ENCODE measurements at places on chromosomes 7 and 10. TPM values are rescaled to one million over a fixed set of nuclear protein-coding genes. Genes with fewer than 3 reads are reported as not detected.
A peak's percentile ranks its signal among the peaks of the same experiment; 100 is the strongest.

GRCh38 chr7:741191-741671, 14.2 kb upstream of the PRKAR1B start:
- DNase-seq = no peak

NKX2-3 gene
- not detected for total RNA-seq

SLC39A12 gene
- not detected for total RNA-seq

DNA sequence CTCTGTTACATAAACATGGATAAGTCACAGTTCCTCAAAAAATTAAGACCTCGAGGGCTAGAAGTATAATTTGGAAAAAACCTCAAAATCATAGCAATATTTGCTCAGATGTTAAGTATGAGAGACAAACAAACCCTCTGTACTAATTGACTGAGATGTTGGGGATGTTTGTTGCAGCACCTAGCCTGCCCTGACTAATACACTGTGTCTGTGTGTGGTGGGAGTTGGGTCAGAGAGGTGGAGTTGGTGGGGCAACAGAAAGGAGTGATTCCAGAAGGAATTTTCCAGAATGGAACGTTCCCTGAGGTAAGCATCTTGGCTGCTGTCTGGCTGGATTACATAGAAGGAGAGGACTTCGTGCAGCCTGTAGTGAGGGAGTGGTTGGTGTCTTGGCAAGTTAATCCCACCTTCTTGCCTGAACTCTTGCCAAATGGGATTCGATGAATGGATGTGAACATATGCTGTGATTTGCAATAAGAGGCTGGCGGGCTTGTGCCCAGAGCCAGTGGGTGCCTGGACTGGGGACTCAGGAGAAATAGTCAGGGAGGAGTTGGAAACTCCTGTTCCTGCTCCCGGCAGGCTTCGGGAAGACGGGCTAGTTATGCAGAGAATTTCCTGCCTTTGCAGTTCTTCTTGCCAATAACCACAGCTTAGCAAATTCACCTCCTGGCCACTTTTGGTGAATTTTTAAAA, 9.3 kb upstream of the FAM180A start:
- no peak for DNase-seq

- DNase-seq = peak; percentile 42
Observed at GRCh38 chr7:108016841-108017775, 14.1 kb upstream of the LAMB1 start.

- peak; percentile 23 for DNase-seq
Observed at GRCh38 chr10:71974489-71975021, 10.4 kb downstream of the CHST3 start.

TOMM7 gene
- 226 TPM for total RNA-seq

GRCh38 chr7:154338701-154339506, 286.7 kb downstream of the DPP6 start:
- no peak for DNase-seq

DNA sequence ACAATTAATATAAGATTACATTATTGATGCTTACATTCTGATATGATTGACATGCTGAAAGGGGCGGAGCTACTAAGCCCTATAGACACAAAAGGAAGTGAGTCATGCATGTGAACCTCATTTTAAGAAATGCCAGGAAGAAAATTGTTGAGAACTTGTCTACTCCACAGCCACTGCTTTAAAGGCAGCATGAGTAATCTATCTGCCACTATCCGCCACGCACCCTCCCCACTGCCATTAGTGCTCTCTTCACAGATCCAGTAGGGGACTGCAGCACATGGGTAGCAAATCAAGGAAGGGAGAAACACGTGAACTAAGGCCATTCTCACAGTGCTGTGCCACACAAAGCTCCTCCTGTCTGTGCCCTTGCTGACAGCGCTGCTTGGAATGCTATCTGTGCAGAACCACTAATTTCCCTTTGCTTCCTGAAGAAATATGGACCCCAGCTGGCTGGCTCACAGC, 524.8 kb downstream of the GRM8 start:
- DNase-seq = peak; percentile 28
